ENCODE measurements at places on chromosomes 3 and 15.

DNA sequence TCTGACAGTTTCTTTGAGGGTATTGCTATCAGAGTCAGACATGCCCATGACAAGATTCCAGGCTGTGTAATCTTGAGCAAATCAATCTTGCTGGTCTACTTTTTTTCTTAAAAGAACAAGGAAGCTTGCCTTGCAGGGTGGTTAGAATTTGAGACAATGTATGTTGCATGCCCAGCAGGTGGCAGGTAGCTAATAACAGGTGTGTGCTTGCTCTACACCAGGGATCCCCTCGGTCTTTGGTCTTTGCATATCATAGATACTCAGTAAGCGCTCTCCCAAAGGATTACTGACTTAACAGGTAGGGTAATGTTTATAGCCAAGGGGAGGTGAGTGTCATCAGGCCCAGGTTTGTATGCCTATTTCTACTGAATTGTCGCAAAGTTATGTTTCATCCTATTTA, 37.3 kb downstream of the CACNA1D start:
- DNase-seq, result no peak

DNA sequence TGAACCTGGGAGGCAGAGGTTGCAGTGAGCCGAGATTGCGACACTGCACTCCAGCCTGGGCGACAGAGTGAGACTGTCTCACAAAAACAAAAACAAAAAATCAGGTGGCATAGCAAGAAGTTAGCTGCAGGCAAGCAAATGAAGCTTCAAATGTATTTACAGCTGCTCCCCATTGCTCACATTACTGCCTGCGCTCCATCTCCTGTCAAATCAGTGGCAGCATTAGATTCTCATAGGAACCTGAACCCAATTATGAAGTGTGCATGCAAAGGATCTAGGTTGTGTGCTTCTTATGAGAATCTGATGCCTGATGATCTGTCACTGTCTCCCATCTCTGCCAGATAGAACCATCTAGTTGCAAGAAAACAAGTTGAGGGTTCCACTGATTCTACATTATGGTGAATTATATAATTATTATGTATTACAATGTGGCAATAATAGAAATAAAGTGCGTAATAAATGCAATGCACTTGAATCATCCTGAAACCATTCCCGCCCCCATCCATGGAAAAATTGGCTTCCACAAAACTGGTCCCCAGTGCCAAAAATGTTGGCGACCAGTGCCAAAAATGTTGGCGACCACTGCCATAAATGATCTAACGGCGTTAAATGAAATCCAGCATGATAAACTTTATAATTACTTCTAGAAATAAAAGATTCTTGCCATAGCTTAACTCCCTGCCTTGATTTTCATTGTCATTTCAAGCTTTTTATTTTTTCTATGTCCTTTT, 616.7 kb upstream of the NAALADL2 start:
- no peak for DNase-seq

GRCh38 chr3:136731274-136731884, 20.8 kb downstream of the STAG1 start:
- DNase-seq, result no peak

DNA sequence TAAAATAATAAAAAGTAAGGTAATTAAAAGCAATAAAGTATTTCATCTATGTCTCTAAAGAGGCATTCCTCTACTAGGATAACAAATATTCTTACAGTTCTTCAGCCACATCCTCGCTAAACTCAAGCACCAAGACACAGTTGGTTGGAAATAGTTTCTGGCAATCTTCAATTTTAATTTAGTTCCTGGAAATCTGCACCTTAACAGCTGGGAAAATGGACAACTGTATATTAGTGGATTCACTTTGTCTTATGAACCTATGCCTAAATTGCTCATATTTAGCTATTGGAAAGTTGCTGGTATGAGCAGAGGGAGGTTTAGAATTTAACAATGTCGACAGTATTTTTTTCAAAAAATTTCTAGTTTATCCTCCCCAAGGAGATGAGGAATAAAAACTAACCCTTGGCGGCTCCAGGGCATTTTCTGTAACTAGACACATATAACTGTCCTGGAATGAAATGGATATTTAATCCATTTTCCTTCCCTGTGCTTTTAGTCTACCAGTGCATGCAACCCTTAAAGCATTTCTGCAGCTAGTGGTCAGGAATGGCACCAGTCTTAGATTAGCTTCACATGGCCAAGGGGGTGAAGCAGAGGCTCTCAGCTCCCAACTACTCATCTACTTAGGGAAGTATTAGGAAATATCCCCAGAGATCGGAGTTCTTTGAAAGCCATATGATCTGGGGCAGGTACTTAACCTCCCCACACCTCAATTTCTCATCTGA, 290.0 kb upstream of the THBS1 start:
- DNase-seq, result no peak

DNA sequence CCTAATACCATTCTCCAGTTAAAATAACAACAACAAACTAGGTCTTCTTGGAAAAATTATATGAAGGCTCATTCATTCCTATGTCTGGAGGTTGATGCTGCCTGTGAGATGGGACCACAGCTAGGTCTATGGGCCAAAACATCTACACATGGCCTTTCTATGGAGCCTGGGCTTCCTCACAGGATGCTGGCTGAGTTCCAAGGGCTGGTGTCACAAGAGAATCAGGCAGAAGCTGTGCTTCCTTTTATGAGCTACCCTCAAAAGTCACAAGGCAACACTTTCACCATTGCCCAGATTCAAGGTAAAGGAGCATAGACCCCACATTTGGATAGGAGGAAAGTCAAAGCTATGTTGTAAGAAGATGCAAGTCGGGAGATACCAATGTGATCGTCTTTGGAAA, 4.6 kb upstream of the RTP2 start:
- DNase-seq, result no peak

- no peak for DNase-seq
Observed at GRCh38 chr3:38266810-38267209, 1.2 kb downstream of the SLC22A13 start.

DNA sequence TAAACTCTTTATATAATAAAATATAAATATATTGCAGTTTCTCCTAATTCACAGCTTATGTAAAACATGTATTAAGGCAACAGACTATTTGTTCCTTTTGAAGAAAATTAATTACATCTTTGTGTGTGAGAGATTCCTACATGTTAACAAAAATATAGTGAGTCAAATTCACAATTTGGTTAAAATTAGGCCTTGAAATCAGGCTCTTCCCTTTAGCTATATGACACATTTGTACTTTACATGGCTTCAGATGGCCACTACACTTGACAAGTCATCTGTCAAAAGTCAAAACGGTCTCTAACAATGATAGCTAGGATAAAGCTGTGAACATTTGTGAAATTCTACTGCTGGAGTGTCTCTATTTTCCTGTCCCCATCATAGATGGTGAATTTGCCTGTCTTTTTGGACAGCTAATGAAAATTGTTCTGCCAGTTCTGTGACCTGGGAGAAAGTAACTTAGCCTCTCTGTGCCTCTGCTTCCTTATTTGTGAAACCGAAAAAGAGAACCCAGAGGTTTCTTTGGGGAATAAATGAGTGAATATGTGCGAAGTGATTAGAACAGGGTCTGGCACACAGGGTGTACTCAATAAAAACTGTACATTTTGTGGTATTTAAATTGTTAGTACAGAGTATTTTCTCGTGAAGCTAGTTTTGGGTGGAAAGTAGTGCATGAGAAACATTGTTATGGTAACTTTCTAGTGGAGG, 23.6 kb downstream of the TM4SF4 start:
- DNase-seq, result no peak

DNA sequence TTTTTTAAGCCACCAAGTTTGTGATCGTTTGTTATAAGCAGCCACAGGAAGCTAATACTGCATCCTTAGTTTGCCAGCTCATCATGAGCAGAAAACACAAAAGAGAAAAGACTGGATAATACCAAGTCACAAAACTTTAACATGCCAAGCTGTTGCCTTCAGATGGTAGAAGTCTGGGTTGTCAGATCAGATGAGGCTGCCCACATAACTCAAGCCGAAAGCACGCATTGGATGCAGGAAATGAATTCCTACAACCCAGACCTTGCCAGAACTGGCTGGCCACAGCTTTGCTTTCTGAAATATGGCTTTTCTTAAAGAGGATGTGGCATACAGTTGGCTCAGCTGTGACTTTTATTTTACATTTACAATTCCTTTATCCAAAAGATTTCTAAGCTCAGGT, 118.3 kb upstream of the NEO1 start:
- DNase-seq, result no peak

GRCh38 chr3:64773137-64773536, 85.3 kb upstream of the ADAMTS9 start:
- no peak for DNase-seq

DNA sequence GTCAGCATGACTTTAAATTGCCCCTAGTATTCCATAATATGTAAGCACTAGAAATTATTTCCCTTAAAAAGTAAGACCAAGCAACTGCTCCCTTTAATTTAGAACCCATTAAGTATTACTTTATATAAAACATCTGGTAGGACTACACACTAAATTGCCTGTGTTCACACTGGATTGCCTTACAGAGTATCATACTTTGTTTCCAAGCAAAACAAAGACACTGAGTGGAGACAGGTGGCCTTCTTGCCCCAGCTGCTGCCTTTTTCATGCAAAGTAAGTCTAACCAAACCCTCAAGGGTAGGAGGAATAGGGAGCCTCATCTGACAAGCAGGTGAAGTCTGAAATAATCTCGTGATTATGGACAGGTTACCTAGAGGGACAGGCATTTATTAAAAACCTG, 87.3 kb downstream of the PEX5L start:
- DNase-seq, result no peak

GRCh38 chr15:80615783-80616391, 79.2 kb upstream of the ABHD17C start:
- DNase-seq, result no peak

DNA sequence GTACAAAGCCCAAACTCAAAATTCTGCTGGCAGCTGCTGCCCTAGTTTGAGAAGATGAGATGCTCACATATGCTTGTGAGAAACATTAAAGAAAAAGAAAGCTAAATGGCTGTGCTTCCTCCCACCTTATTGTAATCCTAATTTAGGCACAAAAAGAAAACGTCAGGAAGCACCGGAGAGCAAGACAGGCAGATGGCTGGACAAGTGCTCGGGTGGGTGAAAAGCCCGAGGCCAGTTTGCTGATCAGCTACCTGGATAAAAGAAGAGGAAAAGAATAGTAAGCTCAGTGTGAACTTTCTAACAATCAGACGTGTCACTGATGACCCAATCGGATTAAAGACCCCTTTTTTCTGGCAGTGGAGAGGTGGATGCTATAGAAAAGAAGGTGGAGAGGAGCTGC, 368.0 kb upstream of the ATP10A start:
- no peak for DNase-seq

- no peak for DNase-seq
Observed at GRCh38 chr3:168581771-168582225, 486.1 kb upstream of the GOLIM4 start.

- DNase-seq, result no peak
Observed at GRCh38 chr3:15602146-15602536, 596 bp downstream of the BTD start.

GRCh38 chr15:39680868-39681267, 100.0 kb downstream of the THBS1 start:
- no peak for DNase-seq

DNA sequence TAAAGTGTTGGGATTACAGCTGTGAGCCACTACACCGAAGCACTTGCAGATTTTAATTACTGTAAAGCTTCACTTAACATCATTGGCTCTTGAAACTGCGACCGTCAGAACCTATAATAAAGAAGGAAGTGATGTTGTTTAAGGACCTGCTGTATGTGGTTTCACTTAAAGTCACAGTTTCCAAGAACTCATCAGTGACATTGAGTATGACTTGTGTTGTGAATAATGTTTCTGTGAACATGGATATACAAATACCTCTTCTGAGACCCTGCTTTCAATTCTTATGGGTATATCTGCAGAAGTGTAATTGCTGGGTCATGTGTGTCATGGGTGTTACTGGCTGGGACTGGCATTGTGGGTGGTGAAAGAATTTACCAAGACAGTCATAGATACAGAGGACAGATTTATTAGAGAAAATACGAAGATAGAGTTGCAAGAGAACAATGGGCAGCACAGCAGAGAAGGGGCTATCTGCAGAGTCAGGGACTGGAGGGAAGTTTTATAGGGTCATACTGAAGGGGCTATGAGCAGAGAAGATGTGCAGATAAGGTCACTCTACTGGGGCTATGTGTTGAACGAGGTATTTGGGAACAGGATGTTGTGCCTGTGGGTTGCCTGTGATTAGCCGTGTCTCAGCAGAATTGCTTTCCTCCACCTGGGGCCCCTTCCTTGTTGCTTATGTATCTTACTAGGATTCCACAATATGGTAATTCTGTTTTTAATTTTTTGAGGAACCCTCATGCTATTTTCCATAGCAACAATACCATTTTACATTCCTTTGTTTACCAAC, 4.5 kb downstream of the NDUFB5 start:
- peak; percentile 49 for DNase-seq

DNA sequence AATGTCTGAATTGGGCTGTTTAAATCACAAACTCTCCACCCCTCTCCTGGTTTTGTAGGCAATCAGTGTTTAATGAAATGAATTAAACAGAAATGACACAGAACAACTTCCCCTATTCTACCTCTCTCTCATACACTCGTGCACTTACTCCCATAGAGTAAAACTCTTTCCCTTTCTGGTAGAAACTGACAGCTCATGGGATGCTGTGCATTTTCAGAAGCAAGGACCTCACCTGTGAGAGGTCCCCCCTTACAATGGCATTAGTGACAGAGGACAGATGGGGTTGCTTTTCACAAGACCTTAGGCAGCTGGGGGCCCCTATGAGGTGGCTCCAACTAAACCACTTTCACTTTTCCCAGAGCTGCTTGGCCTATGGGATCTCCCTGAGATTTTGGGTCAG, 31.9 kb downstream of the PARP16 start:
- DNase-seq, result no peak

DNA sequence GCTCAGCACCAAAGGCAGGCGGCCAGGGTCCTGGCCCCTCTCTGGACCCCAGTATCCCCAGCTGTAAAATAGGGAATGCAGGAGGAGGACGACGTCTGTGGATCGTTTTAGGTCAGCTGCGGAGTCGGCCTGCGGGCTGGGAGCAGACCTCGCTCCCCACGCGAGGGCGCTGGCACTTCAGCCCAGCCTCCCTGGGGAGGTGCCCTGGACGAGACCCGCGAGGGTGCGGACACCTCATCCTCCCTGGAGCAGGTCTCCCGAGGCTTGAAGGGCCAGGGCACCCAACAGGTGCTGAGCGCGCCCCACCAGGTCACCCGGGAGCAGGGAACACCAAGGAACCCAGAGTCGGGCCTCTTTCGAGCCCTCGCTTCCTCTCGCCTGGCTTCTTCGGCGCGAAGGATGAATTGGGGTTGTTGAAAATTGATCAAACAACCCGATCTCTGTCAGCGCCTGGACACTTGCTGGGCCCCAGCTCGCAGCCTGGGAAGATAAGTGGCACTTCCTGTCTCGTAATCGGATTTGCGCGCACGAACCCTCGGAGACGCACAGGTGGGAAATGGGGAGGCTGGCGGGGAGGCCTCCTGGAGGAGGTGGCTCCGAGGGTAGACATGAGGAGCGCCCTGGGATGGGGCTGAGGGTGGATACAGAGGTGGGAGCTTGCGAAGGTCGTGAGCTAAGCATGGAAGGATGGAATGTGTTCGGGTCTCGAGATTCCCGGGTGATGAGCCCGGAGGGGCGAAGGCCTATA, 588 bp upstream of the VIPR1 start:
- DNase-seq, result peak; percentile 56

Data from CD4-positive, alpha-beta T cell treated with Interleukin-4 for 4 hours (primary cell).